ENCODE measurements at places on chromosomes 3 and 15. TPM values are rescaled to one million over a fixed set of nuclear protein-coding genes. Genes with fewer than 3 reads are reported as not detected.
A peak's percentile ranks its signal among the peaks of the same experiment; 100 is the strongest.

DNA sequence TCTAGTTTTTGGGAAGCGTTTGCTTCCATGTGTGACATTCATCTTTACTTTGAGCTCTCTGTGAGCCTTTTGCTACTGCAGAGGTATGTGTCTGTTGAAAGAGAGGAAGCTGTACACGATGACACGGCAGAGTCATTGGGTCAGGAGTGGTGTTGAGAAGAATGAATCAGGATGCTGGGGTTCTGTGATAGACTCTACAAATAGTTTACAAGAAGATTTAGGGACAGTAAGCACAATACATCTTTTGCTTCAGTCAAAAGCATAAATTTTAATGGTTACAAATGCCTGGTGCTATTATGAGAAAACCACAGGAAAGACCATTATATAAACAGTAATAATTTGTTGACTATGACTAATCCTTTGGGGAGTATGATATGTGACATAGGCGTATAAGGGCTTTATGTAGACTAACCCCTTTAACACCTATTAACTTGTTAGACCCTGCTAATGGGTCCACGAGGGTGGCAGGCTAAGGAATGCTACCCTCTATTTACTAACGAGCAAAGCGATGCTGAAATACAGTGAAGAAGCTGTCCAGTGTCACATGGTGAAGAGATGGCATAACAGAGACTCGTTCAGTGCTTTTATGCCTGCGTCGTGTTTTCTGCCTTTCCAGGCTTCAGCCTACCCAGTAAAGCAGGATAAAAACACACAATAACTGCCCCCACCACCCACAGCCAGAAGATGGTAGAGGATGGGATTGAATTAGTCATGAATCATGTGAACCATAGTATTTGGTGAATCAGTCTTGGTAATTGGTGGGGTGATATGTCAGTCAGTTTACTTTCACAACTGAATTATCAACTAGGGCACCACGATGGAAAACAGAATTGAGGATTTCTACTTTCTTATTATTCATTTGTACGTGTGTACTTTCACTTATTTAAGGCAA lies 118.8 kb downstream of the LPP start:
- no peak for DNase-seq

- DNase-seq: no peak
Observed at GRCh38 chr15:32956006-32956405, 238.2 kb downstream of the GREM1 start.

The ZNF860 gene
- 0.63 TPM for total RNA-seq

DNA sequence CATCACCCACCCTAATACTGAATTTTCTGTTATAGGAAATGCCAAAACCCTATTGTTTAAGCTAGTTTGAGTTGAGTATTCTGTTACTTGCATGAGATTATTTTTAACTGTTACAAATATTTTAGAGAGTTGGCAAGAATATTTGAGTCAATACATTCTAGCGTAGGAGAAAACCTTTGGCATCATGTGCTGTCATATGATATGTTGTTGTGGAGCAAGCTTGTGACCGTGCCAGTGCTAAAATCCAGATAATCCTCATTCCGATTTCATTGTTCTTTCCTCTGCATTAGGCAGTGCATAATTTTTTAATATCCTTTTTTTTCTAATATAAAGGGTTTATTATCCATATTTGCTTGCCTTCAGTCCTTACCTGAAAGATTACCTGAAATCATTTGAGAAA lies 168.0 kb upstream of the GMNC start:
- DNase-seq: no peak

- no peak for DNase-seq
Observed at GRCh38 chr3:125185805-125186204, 26.7 kb downstream of the SLC12A8 start.

DNA sequence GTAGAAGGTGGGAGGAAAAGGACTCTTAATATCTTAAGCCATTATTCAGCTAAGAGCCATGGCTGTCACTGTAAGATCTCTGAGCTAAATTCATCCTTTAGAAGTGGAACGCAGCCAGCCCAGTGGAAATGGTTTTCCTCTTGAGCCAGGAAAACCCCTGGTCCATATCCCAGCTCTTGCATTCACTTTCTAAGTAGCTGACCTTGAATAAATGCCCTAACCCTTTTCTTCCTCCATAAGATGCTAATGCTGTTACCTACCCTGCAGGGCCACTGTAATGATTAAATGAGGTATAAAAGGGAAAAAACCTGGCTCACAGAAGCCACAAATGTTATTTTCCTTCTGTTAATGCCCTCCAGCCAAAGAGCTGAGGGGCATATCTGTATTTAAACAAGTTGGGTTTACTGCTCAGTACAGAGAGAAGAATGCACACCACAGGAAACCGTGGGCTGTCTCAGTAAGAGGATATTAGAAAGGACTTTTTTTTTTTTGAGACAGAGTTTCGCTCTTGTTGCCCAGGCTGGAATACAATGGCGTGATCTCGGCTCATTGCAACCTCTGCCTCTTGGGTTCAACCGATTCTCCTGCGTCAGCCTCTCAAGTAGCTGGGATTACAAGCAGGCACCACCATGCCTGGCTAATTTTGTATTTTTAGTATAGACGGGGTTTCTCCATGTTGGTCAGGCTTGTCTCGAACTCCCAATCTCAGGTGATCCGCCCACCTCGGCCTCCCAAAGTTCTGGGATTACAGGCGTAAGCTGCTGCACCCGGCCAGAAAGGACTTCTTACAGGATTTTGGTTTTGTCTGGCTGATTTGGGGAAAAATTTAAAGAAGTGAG lies 6.8 kb downstream of the UBL7 start:
- DNase-seq: no peak

GRCh38 chr3:8560366-8561007 lies 58.9 kb downstream of the LMCD1 start:
- DNase-seq: no peak

The DNAJC19 gene
- total RNA-seq: 33.0 TPM

The SIDT1 gene
- not detected for total RNA-seq

GRCh38 chr3:111616417-111617105 lies 21.4 kb upstream of the ZBED2 start:
- no peak for DNase-seq

- DNase-seq: no peak
Observed at GRCh38 chr15:37149146-37149545, 48.8 kb upstream of the MEIS2 start.

The HYAL1 gene
- total RNA-seq: 3.5 TPM

The MON1A gene
- 5.7 TPM for total RNA-seq

DNA sequence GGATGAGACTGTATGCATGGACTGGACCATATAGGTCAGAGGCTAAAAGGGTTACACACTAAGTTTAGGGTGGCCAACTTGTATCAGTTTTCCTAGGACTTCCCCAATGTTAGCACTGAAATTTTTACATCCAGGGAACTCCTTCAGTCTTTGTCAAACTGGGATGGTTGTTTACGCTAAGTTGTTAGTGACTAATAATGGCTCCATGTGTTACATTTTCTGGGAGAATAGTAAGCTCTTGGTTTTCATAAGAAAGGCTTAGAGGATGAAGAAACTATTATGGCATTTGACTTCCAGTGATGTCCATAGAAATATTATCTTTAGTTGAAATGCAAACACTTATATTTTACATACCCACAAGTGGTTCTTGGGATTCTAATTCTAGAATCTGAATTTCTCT lies 57.9 kb upstream of the ST3GAL6 start:
- no peak for DNase-seq

GRCh38 chr15:58931987-58932588 lies 1.4 kb downstream of the SLTM start:
- no peak for DNase-seq

DNA sequence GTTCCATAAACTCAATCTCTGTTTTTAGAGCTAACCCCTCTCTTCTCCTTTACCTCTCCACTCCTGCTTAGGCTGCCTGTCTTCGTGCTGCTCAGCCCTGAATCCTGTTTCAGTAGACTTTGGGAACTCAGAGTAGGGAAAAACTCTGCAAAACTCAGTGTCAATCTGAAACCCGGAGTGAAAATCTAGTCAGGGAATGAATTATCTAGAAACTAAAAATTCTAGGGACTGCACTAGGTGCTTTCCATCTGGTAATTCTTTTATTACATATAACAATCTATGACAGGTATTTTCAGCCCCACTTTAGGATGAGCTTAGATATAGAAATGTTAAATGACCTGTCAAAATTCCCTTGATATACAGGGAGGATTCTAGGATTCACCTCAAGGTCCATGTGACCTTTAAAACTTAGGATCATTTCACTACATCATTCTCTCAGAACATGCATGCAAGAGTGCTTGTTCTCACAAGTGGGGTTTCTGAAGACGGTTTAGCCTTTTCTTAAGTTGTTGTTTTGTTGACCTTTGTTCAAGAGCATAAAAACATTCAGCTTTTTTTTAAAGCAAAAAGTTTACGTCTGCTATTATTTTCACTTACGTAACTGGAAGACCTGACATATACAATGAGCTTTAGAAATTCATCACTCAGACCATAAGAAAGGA lies 108.2 kb upstream of the MBNL1 start:
- no peak for DNase-seq

The TASOR gene
- total RNA-seq: 83.2 TPM

The NEO1 gene
- total RNA-seq: 135 TPM

The CYP11A1 gene
- 5.2 TPM for total RNA-seq

DNA sequence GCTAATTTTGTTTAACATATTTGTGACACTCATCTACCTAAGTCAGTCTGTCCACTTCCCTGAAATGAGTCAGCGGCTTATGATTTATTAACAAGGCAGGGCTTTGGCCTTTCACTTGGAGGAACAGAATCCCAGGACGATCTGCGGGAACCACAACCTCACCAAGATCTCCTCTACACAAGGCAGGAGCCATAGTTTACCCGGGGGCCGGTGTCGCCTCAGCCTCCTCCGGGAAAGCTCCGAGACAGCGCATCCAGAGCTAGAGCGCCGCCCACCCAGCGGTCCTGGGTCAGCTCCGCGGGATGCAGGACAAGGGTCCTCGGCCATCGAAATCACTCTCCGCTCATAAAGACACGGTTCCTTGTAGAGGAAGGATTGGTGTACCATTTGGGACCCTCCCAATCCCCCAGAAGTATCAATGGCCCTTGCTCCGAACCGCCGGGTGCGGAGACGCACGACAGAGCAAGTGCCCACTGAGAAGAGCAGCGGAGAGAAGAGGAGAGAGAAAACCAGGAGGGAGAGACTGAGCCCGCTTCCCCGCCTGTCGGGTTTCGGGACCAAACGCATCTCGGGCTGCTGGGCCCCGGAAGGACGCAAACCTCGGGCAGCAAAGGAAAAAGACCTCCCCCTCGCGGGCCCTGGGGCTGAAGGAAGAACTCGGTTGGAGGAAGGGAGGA lies 13.1 kb upstream of the ALCAM start:
- DNase-seq: no peak

The MYLK gene
- 13.3 TPM for total RNA-seq

The WDR76 gene
- total RNA-seq: 7.8 TPM

The ATP13A4 gene
- 2.0 TPM for total RNA-seq

DNA sequence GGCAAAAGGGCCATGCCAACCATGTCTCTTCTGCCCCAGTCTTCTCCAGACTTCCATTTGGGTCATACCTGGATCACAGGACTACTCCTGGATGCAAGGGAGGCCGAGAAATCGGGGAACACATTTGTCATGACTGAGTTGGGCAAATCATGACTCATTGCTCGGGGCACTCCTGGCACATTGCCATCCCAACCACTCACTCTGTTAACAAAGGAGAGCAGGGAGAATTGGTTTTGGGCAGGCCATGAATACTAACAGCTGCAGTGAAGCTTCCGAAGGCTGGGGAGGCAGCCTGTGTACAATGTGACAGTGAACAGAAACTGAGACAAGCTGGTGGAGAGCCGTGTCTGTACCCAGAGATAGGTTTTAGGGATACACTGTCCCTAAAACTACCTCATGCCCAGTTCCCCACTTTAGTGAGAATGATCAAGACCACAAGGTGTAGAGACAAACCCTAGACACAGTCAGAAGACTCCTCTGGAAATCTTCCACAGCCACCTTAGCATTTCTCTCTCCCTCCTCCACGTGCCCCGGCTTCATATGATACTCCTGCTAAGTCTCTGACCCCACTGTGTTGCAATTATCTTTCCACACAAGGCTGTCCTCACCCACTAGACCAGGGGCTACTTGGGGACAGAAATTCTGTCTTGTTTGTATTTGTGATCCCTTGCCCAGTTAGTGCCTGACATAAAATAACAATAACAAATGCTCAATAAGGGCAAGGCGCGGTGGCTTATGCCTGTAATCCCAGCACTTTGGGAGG lies 10.5 kb upstream of the BUB1B start:
- DNase-seq: peak; percentile 51

GRCh38 chr3:121885386-121885785 lies 8.8 kb upstream of the SLC15A2 start:
- DNase-seq: no peak

The ITIH3 gene
- 25.0 TPM for total RNA-seq

DNA sequence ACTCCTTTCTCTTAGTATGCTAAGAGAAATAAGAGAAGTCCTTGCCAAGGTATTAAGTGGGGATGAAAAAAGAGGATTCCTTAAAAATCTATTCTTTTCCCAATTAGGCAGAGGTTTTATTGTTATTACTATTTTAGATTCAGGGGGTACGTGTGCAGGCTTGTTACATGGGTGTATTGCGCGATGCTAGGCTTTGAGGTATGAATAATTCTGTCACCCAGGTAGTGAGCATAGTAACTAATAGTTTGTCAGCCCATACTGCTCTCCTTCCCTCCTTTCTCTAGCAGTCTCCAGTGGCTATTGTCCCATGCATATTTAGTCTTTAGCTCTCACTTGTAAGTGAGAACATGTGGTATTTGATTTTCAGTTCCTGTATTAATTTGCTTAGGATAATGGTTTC lies 83.9 kb downstream of the LEKR1 start:
- DNase-seq: no peak

The TRAK1 gene
- total RNA-seq: 50.3 TPM

- no peak for DNase-seq
Observed at GRCh38 chr15:39585389-39585841, 4.5 kb downstream of the THBS1 start.

The OSTN gene
- total RNA-seq: 0.75 TPM

GRCh38 chr3:88180398-88180999 lies 30.7 kb downstream of the C3orf38 start:
- DNase-seq: no peak
